ENCODE measurements at places on chromosomes 1 and 21.

- DNase-seq, result no peak
Measured at GRCh38 chr1:87007323-87007722, 92.9 kb downstream of the HS2ST1 start.

- no peak for DNase-seq
Measured at GRCh38 chr1:17369466-17369865, 2.5 kb upstream of the PADI6 start.

DNA sequence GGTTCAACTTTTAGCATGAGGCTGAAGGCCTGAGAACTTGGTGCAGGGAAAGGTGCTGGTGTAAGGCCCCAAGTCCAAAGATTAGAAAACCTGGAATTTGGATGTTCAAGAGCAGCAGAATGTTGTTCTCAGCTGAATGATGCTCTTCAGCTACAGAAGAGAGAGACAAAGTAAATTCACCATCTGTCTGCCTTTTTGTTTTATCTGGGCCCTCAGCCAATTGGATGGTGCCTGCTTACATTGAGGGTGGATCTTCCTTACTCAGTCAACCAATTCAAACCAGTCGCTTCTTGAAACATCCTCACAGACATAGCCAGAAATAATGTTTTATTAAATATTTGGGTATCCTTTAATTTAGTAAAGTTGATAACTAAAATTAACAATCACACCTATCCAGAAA, 748.2 kb upstream of the ADAMTS5 start:
- no peak for DNase-seq

- DNase-seq, result no peak
Measured at GRCh38 chr1:9835404-9835757, 11.6 kb upstream of the CLSTN1 start.

GRCh38 chr1:160045653-160046052, 13.9 kb upstream of the PIGM start:
- no peak for DNase-seq

- no peak for DNase-seq
Measured at GRCh38 chr1:1507305-1507704, 4.7 kb upstream of the ATAD3A start.

Data from activated CD4-positive, alpha-beta T cell treated with anti-CD3 and anti-CD28 coated beads, Interleukin-2, amount 50 U/mL, for 16 hours (primary cell).